ENCODE measurements at places on chromosomes 3 and 15.

DNA sequence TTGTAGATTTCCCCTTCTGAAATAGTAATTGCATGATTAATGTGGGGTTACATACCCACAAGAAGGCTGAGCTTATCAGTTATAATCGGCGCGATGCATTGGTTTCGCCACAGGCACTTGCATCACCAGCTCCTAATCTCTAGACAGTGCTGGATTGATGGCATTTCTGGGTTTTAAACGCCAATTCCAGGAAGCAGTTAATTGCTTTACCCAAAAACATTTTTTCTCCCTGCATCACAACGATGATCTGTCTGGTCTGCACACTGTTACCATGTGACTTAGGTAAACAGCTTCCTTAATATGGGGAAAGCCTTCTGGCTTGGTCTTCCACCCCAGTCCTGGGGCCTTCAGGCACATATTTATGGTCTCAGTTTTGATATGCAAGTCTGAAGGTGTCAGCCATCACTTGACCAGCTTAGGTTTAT is 70.0 kb upstream of the HEG1 start:
- DNase-seq = no peak

- no peak for DNase-seq
Observed at GRCh38 chr3:136209921-136210320, 13.8 kb upstream of the MSL2 start.

DNA sequence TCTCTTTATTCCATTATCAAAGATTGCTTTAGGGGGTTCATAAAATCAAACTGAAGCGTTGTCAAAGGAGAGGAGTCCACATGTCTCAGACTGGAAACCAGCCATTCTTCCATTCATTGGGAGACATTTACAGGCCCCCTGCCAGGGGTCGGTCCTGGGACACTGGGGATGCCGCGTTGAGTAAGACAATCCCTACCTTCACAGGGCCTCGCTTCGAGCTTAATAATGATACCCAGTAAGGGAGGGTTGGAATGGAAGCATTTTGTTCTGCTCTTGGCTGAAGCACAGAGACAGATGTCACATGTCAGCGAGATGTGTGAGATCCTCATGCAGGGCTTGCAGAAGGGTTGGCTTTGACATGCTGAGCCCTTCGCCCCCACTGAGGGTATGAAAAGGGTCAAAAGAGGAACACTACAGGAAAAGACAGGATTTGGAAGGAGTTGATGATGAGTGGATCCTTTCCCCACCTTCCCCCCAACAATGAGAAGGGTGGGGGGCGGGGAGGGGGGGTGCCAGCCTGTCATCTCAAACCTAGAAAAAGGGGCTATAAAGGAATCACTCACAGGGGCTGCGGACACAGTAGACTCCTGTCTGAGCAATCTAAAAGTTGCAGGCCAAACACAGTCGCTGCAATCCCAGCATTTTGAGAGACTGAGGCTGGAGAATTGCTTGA is 25.6 kb upstream of the ARL8B start:
- DNase-seq = no peak

DNA sequence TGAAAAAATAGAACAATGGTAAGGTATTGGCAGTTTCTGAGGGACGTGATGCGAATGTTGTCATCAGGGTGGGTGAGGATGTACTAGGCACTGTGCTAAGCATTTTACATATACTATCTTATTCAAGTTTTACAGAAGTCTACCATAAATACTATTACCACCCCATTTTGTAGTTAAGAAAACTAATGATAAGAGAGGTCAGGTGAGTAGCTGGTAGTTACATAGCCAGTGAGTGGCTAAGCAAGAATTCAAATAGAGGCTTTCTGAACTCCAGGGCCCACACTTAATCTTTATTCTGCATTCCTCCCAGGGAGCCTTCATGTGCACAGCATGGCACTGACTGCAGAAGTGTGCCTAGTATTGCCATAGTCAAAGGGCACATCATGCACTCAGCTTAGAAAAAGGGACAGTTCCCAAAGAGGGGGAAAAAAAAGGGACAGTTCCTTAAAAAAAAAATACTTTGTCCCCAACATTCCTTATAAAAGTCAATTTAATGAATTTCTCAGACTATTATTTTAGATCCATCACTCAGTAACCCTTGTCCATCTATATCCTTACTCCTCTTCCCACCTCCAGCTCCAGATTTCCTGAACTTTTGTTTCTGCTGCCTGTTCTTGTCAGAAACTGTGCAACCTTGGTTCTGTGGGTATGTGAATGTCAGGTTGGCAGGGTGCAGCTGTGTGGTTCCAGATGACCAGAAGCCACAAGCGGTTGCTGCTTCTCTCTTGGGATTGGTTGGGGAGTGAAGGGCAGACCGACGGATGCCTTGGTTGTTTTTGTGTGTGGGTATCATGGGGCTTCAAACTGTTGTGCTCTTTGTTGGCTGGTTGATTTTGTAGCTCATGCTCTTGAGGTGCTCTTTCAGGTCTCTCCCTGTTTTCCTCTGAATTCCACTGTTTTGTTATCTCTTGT is 8.3 kb downstream of the MAPKBP1 start:
- DNase-seq = no peak

GRCh38 chr3:195838714-195839113 is 27.0 kb upstream of the MUC4 start:
- DNase-seq = no peak

- no peak for DNase-seq
Observed at GRCh38 chr3:194945508-194945907, 259.8 kb downstream of the FAM43A start.

- DNase-seq = no peak
Observed at GRCh38 chr3:139476348-139476747, at the start of gene RBP2. TSS of gene RBP2 (minus strand) at chr3:139476516. CDS start at chr3:139476459, 57 bp downstream.

DNA sequence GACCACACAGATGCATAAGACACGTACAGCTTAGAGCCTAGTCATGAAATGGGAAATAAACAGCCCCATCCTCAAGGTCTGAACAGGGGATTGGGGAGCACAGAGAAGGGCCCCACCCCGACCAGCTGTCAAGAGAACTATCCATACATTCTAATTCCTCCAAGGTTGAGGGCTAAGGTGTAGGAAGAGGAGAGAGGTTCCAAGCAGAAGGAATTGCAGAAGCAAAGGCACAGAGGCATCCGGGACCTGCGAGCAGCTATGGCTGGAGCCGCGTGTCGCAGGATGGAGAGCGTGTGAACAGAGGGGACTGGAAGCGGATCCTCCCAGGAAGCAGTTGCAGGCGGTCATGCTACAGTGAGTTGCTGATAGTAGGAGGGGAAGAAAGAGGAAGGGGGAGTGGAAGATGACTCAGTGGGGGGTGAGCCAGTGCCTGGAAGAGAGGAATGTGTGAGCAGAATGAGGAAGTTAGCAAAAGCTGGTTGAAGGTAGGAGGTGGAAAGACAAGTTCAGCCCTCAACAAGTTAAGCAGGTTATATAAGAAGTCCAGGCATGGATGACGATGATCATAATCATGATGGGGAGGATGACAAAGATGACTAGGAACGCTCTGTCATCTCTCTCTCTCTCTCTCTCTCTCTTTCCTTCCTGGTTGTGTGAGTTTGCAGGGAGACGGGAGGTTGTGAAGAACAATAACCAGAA is 89.7 kb downstream of the LIPC start:
- DNase-seq = no peak

DNA sequence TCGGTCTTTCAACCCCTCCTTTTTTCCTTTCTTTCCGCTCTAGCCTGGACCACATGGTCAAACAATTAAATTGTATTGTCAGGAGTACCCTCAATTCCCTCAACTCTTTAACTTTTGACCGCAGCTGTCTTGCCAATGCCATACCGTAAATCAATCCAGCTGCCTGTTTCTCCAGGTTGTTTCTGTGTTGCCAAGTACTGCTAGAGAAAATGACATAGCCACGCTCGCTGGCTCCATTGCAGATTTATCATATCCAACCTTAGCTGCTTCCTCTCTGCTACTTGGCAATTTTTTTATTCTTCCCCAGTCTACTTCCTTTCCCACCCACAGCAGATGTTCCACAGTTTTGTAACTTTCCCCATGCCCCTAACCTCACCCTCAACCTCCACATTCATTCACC is 60.0 kb downstream of the ZNF385D start:
- DNase-seq = no peak
